ENCODE measurements at places on chromosomes 3 and 15. TPM values are rescaled to one million over a fixed set of nuclear protein-coding genes. Genes with fewer than 3 reads are reported as not detected.

The SI gene
- not detected for total RNA-seq

DNA sequence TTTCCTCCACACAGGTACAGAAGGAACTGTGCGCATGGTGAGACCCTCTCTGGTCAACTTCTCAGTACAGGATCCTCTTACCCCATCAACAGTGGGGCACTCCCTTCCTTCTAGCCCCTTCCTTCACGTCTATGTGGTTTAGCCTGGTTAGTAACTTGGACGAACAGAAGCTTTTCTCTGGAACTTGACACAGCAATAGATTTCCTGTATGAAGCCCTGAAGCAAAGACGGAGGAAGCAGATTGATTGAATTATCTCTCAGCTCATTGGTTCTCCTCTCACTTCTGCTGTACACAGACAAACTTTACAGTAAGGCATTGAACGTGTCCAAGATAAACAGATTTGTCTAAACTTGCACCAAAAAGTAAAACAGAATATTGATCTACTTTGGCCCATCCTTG, at the start of gene CD200R1:
Gene CD200R1, minus strand, starts transcription at position 210 of the 400 bp plus-strand sequence. CDS start 246 bp downstream, outside the sequence.
- DNase-seq, result no peak

DNA sequence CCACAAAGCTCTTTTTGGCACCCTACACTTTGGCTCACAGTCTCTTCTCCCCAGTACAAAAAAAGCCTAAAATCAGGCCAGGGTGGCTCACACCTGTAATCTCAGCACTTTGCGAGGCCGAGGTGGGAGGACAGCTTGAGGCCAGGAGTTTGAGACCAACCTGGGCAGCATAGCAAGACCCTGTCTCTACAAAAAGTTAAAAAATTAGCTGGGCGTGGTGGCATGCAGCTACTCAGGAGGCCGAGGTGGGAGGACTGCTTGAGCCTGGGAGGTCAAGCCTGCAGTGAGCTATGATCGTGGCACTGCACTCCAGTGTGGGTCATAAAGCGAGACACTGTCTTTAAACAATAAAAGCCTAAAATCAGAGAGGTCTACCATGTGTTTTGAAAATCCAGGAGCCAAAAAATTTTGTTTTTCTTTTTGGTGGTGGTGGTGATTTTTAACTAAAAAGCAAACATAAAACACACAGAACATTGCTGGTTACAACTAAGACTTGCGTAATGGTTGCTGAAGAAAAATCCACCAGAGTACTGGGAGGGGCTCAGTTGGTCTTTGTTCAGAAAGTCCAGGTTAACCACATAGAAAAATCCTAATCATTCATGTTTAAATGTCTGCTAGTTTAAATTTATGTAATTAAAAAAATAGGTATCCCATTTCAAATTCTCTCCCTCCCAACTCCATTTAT, 1.6 kb upstream of the MAN2C1 start:
- no peak for DNase-seq

The GPR62 gene
- total RNA-seq, result 0.22 TPM

GRCh38 chr15:96273317-96274086, 57.0 kb upstream of the NR2F2 start:
- no peak for DNase-seq

- DNase-seq, result no peak
Measured at GRCh38 chr3:31776016-31776415, 205.0 kb downstream of the OSBPL10 start.

The CD200 gene
- total RNA-seq, result 0.92 TPM
